ENCODE measurements at places on chromosomes 11 and 22.
A peak's percentile ranks its signal among the peaks of the same experiment; 100 is the strongest.

DNA sequence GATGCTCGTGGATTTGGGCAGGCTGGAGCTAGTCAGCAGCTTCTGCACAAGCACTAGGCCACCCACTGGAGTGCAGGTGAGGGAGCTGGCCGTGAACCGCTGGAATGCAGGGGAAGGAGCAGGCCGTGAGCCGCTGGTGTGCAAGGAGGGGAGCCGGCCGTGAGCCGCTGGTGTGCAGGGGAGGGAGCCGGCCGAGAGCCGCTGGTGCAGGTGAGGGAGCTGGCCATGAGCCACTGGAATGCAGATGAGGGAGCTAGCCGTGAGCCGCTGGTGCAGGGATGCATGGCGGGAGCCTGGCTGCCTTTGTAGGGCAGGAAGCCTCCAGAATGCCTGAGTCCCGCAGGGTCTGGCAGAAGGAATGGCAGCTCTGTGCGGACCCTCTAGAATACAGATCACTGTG is 4220.0 kb upstream of the OR11H1 start:
- DNase-seq = no peak

DNA sequence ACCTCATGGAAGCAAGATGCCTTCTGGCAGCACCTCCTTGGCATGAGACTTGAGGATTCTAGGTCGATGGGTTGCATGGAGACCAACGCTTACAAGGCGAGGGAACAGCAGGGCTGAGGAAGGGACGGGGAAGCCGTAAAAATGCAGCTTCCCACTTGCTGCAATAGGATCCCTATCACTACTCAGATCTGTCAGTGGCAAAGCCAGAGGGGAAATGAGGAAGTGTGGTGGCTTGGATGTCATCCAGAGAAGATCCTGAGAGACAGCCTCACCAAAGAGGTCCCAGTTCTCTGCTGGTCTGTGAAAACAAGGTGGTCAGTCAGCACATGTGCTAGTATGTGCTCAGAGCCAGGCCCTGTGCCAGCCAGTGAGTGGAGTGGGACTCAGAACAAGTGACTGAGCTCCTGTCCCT is 22.2 kb downstream of the CYB5R2 start:
- no peak for DNase-seq

DNA sequence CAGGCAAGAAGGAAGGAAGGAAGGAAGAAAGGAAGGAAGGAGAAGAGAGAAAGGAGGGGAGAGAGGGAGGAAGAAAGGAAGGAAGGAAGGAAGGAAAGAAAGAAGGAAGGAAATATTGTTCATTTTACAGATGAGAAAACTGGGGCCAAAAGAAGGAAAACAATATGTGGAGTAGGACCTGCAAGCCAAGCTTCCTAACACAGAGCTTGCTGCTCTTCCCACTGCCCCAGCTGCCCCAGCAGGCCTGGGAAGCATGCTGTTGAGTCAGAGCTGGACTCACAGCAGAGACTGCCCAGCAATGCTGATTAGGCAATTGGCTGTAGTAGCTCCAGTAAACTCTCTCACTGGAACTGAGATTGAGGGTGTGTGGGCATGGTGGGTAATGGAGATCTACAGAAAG is 42.6 kb upstream of the SMCO4 start:
- no peak for DNase-seq

GRCh38 chr11:109658190-109658589 is 236.2 kb downstream of the C11orf87 start:
- DNase-seq = no peak

DNA sequence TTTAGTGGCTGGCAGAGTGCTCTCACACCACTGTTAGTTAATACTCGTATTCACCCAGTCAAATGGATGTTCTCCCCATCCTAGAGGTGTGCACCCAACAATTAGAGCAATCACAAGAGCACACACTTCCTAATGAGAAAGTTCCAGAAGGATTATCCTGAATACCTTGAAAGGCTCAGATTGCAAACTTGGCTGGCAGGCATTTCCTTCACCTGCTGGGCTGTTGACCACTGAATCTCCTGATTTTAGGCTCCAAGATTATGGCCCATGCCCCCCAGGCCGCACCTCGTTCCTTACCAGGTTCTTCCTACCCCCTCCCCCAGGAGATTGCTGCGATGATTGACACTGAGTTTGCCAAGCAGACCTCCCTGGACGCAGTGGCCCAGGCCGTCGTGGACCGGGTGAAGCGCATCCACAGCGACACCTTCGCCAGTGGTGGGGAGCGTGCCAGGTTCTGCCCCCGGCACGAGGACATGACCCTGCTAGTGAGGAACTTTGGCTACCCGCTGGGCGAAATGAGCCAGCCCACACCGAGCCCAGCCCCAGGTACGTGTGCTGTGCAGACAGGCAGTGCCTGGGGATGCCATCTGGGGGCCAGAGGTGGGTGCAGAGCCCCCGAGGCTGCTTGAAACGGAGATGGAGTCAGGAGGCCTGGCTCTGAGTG is 26.9 kb downstream of the TAB1 start:
- no peak for DNase-seq

DNA sequence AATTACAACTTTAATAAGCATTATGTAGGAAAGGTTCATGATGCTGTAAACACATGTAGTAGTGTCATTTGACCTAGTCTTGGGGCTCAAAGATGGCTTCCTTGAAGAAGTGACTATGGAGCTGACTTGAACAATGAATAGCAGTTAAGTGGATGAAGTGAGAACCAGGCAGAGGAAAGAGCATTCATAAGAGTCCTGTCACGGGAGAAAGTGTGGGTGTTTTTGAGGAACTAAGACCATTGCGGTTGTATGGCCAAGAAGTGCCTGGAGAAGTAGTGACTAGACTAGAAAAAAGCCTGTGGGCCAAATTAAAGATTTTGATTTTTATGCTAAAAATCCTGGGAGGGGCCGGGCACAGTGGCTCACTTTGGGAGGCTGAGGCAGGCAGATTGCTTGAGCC is 7.2 kb upstream of the IL18BP start:
- no peak for DNase-seq

GRCh38 chr11:17642980-17643379 is 76.4 kb upstream of the MYOD1 start:
- no peak for DNase-seq

DNA sequence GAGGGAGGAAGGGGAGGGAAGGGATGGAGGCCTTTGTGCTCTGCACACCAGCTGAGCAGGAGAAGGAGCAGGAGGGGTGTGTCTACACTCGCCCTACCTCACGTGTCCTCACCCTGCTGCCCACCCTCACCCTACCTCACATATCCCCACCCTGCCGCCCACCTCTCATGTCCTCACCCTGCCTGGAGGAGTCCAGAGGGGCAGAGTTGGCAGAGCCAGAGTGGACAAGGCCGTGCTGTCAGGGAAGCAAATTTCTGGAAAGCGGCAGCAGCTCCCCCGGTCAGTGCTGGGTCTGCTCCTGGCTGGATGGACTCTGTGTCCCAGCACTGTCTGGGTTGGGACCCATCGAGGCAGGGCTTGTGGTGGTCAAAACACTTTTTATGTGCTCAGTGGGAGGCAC is 799.6 kb downstream of the BRD1 start:
- no peak for DNase-seq

DNA sequence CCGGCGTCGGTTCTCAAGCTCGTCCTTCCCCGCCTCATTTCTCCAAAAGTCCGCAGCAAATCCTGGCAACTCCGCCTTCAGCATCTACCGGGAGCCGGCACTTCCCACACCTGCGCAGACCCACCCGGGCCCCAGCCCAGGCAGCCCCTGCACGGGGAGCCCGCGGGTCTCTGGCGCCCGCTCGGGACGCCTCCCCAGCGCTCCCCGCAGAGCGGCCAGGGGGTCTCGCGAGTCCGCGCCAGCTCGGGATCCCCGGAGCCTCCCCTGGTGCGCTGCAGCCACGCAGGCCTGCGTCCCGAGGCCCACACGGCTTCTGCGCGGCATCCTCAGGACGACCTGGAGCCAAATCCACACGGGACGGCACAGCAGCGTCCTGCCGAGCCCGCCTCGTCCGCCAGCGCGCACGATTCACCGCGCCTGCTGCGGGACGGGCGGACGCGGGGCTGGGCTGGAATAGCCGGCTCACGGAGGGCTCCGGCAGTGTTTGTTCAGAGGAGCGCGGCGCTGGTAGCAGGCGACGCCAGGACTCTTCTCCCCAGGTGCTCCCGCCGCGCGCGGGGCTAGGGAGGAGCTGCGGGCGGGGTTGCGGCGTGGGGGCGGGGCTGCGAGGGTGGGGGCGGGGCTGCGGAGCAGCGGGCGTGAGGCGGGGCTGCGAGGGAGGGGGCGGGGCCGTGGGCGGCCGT is 816 bp upstream of the PHRF1 start:
- no peak for DNase-seq

GRCh38 chr22:27716074-27716473 is 85.5 kb downstream of the MN1 start:
- no peak for DNase-seq

- no peak for DNase-seq
Observed at GRCh38 chr11:35949242-35949641, 5.4 kb downstream of the LDLRAD3 start.

- no peak for DNase-seq
Observed at GRCh38 chr11:120566176-120566575, 54.6 kb downstream of the GRIK4 start.

- DNase-seq = no peak
Observed at GRCh38 chr11:65578667-65579066, 2.8 kb downstream of the EHBP1L1 start.

GRCh38 chr11:61787928-61788491 is 4.4 kb downstream of the TMEM258 start:
- DNase-seq = no peak

GRCh38 chr22:27372969-27373670 is 428.4 kb downstream of the MN1 start:
- DNase-seq = peak; percentile 93

DNA sequence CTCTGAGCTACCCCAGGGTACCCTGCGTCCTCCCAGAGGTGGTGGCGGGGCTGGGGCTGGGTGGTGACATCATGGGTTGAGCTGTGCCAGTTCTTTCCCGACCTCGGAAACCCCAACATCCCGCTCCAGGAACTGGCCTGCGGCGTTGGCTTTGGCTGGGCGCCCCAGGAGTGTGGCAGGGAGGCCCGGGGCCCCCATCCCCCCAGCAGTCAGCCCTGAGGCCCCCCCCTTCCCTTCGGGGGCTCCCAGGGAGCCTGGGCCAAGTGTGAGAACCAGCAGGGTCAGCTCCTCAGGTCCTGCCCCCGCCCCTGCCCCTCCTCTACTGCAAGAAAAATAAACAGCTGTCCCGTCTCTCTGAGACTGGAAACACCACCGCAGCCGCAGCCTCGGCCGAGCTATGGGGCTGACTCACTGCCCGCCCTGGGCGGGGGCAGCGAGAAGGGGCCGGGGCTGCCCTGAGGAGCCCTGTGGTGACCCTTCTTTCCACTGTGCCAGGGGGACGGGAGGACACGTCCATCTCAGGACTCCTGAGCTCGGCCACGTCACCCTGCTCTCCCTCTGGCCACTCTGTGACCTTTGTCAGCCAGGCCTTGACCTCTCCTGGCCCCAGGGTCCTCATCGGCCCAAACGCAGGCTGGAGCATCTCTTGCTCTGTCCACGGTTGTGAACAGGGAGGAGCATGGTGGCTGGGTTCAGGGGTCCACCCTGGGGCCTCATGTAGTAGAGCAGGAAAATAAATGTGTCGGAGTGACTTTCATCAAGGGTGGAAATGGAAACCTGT is 73.4 kb downstream of the WNT7B start:
- DNase-seq = no peak

DNA sequence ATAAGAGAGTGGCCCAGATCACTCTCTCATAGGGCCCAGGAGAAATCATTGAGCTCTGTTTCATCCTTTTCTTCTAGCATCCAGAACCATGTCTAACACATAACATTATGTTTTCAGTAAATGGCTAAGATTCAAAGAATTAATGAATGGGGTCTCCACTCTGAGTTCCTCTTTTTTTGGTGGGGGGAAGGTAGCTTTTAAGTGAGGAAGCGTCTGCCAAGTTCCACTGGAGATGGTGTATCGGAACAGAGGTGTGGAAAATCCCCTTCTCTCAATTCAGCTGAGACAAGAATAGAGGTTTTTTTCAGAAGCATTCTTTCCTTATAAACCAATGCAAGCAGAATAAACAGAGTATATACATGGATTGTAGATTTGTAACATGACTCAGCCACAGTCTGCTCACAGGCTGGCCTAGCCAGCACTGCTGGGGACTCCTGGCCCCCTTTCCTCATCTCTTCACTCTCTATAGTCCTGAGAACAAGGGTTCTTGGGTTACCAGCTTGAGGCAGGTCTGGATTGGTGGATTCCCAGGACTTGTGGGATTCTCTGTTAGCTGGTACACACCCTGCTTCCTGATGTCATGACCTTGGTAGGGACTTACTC is 97.2 kb downstream of the TRAF6 start:
- DNase-seq = no peak

- no peak for DNase-seq
Observed at GRCh38 chr11:2587132-2587930, 112.5 kb downstream of the KCNQ1OT1 start.

DNA sequence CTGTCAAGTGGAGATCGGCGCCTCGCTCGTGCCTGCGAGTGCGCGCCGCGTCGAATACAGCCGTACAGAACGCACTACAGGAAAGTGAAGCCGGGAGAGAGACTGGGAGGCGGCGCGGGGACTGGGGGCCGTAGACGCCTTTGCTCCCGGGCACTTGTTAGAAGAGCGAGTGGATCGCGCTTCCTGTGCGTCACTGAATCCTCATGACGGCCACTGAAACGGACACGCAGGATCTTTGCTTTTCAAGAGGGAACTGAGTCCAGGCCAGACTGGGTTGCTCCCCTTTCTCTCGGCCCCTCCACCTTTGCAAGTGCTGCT is 314 bp downstream of the RIC8A start:
- no peak for DNase-seq

- DNase-seq = no peak
Observed at GRCh38 chr11:43626798-43627197, 53.7 kb upstream of the HSD17B12 start.

GRCh38 chr11:33598426-33599069 is 102.1 kb downstream of the C11orf91 start:
- peak; percentile 36 for DNase-seq

- DNase-seq = no peak
Observed at GRCh38 chr11:122327528-122327927, 211.5 kb upstream of the BLID start.

DNA sequence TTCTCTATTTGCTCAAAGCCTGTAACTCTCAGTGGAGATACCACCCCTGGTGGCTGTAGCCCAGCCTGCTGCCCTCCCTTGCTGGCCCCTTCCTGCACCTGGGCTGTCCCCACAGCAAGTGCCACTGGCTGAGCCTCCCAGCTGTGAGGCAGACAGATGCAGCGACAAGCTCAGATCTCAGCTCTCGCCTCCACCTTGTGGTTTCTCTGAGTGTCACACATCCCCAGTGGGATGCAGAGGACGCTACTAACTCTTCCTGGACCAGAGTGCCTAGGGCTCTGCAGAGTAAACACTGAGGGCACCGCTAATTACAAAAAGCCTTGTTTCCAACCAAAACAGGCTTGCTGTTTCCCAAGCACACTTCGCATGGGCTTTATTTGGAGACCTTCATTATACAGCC is 8.9 kb downstream of the YPEL1 start:
- no peak for DNase-seq

GRCh38 chr22:17264321-17265052 is 45.3 kb upstream of the ADA2 start:
- DNase-seq = no peak

GRCh38 chr11:106001304-106002012 is 20.6 kb downstream of the MSANTD4 start:
- no peak for DNase-seq

GRCh38 chr11:77107950-77108349 is 5.3 kb downstream of the OMP start:
- no peak for DNase-seq

Data from NCI-H1436 treated with DMSO at 0.1 percent for 48 hours (cell line).